Non-pigmented ciliary epithelial cell (primary cell): ENCODE measurements at places on chromosomes 16 and 17.

DNA sequence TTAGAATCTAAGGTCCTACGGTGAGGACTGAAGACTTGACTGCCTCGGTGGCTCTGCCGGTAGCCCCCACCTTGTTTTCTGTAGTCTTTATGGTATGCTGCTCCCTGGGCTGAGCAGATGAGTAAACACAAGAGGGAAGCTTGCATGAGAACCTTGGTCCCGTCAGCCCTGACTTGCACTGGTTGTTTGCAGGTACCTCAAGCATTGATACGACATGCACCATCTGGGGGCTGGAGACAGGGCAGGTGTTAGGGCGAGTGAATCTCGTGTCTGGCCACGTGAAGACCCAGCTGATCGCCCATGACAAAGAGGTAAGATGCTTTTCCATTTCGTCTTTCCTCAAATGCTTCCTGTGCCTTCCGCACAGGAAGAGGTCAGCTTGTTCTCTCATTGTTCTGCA lies 21.1 kb upstream of the TACO1 start:
- DNase-seq: no peak

DNA sequence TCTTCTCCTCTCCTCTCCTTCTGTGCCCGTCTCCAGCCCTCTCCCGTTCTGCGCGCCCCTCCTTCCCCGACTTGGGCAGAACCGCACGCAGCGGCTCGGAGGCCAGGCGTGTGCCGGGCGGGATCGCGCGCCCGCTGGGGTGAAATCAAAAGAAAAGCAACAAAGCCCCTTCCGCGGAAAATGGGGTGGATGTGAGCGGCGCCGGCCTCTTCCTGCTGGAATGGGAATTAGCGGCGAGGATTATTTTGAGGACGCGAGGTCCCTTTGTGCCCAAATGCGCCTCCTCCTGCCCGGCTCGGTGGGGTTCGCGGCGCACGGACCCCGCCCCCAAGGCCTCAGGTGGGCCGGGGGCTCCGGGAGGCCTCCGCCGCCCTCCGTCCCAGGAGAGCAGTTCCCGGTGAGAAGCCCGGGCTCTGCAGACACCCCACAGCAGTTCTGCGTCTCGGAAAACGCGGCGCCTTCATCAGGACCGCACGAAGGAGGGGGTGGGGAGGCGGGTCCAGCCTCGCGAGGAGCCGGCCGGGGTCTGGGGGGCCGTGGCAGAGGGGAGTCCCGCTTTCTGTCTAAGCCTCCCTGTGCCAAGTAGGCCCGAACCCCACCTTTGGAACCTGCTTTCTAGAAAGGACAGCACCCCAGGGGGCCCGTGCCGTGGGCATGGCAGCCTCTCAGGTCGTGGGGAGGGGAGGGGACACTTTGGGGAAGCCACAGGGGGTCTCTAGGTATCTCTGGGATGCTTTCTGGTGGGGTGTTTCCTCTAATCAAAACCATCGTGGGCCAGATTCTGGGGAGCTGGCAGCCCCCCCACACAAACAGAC lies 91.0 kb upstream of the CBX4 start:
- DNase-seq: no peak

DNA sequence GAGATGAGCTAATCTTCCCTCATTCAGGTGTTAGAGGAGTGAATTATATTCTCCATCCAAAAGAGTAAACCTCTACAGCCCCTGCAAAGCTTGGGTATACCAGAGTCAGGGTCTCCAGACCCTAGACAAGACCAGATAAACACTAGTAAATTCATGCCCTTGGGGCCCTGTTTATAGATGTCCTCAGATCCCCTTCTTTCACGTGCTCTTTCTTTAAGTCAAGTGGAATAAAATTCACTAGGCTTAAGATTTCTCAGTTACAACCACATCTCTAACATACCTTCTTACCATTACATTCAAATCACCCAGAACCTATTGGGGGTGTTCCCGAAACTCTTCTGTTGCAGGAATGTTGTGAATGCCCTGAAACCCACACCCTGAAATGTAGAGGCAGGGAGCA lies 2.2 kb upstream of the C17orf58 start:
- DNase-seq: no peak

GRCh38 chr17:41937970-41938954 lies 7.8 kb downstream of the ODAD4 start:
- DNase-seq: no peak

DNA sequence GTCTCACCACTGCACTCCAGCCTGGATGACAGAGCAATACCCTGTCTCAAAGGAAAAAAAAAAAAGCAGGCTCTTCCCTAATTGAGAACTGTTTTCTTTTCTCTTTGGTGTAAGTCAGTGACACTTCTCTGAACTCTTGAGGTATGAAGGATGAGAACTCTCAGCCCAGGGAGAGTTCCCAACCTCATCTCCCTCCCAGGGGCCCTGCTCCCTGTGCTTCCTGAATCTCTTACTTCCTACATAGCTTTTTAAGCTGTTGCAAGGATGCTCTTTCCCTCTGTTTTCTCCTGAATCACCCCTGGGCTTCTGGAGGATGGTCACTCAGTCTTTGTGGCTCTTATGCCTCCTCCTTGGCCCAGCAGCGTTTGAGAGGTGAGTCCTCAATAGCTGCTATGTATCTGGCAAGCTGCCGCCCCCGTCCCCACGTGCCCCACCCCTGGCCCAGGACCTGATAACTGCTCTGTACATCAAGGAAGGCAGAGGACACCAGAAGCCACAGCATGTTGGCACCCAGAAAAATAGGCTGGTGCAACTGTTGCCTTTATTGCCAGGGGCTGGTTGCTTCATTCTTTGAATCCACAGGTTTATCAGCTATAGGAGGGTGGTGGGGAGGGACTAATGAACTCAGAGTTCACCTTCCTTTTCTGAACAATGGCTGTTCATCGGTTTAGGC lies 24.0 kb downstream of the IGF2BP1 start:
- DNase-seq: no peak

GRCh38 chr17:69602972-69603371 lies 188.5 kb downstream of the MAP2K6 start:
- no peak for DNase-seq
